Mucosa of descending colon (tissue), 3 donors: ENCODE measurements at places on chromosomes 3 and 15. TPM values are rescaled to one million over a fixed set of nuclear protein-coding genes. Genes with fewer than 3 reads are reported as not detected.

DNA sequence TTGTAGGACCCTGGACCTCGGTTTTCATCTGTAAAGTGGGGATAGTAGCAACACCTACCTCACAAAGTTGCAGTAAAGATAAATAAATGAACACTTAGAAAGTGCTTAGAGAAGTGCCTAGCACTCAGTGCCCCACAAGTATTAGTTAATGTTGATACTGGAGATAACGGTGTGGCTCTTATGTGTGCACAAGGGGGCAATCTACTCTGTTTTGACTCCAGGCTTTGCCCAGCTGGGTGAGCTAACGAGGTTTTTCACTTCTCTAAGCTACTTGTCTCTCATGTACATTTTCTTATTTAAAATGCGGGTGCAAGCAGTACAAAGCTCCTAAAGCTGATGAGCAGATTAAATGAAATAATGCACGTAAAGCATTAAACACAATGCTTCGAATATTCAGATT lies 193.5 kb upstream of the ICE2 start:
- DNase-seq: no peak

- no peak for DNase-seq
These were observed 670 bp upstream of the ACAP2 start for GRCh38 chr3:195443391-195443989.

DNA sequence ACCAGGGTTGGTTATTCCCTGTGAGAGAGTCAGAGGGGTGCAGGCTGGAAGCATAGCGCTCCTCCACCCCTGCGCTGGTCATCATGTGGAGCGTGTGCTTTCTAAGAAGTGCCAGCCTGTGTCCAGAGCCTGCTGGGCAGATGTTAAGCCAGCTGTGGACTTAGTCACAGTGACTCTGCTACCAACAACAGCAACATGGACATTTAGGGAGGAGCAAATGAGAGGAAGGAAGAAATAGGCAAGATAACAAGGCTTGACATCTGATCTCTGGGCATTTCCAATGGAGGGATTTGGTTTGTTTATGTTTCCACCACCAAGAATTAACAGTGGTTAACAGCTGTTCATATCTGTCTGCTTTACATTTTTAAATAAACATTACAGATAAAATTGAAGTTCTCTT lies 36.4 kb upstream of the MYZAP start:
- DNase-seq: no peak

DNA sequence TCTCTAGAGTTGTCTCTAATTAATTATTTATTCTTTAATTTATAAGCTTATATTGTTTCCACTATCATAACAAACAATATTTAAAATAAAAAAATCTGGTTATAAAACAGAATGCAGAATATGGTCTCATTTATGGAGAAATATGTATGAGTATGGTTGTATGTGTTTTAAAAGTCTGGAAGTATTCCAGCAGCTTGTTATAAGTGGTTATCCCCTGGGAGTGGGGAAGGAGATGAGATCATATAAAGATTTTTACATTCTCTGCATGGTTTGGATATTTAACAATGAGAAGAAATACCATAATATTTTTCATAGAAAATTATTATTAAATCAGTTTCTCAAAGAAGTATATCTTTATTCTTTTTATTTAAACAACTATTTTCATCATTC lies 135.4 kb upstream of the MB21D2 start:
- DNase-seq: no peak

- no peak for DNase-seq
These were observed 62.1 kb downstream of the NR2F2 start for GRCh38 chr15:96392380-96393208.

DNA sequence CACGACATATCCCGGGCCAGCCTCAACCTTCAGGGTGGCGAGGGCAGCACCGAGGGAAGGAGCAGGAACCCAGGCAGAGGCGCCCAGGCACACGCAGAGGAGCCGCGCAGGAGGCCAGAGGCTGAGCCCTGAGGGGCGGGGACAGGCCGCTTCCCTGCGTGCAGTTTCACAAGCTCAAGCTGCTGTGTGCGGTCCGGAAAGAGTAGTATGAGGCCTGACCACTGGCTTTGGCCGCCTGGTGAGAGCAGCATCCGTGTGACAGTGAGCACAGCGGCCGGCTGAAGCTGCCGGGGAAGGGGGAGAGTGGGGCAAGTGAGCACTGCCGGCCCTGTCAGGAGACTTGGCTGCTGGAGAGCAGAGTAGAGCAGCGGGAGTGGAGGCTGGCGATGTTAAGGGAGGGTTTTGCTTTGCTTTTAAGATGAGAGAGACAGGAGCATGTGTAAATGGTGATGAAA lies 8.7 kb downstream of the ZDHHC19 start:
- no peak for DNase-seq

DNA sequence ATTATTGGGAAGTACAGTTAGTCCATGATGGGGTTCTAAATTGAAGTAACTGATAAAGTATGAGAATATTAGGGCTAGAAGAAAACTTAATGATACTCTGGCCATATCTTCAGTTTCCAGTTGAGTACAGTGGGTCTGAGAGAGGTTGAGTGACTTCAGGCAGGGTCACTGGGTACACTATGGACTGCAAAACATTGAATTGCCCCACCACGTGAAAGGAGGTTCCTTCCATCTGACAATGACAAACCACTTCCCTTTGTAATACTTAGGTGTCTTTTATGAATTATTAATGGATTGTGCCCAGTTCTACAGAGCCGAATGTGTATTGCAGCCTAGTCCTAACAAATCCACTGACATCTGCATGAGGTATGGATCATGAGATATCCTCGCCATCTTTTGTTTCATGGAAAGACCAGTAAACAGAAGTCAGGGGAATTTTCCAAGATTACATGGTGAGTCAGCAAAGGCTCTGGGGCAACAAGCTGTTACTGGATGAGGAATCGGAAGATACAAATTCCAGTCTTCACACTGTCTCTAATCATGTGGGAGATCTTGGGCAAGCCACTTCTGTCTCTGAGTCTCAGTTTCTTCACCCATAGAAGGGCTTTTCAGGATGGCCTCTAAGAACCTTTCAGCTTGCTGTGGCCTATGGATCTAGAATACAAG lies 66.5 kb upstream of the BCL6 start:
- no peak for DNase-seq

GRCh38 chr3:49703443-49703927 lies 14.1 kb downstream of the RNF123 start:
- DNase-seq: no peak

GRCh38 chr15:92339361-92339760 lies 54.3 kb upstream of the ST8SIA2 start:
- no peak for DNase-seq

Gene CLDND1
- total RNA-seq: 70.4 TPM

Gene VEPH1
- 4.8 TPM for total RNA-seq

Gene ANO10
- 64.1 TPM for total RNA-seq

Gene GPR171
- 1.5 TPM for total RNA-seq

Gene ILDR1
- total RNA-seq: 17.2 TPM

Gene CD86
- total RNA-seq: 5.8 TPM
